CD4-positive, alpha-beta T cell treated with Interleukin-15 for 1 hour (primary cell): ENCODE measurements at places on chromosomes 11 and 22.

- DNase-seq: no peak
Measured at GRCh38 chr11:11192541-11192940, 160.5 kb downstream of the CSNK2A3 start.

DNA sequence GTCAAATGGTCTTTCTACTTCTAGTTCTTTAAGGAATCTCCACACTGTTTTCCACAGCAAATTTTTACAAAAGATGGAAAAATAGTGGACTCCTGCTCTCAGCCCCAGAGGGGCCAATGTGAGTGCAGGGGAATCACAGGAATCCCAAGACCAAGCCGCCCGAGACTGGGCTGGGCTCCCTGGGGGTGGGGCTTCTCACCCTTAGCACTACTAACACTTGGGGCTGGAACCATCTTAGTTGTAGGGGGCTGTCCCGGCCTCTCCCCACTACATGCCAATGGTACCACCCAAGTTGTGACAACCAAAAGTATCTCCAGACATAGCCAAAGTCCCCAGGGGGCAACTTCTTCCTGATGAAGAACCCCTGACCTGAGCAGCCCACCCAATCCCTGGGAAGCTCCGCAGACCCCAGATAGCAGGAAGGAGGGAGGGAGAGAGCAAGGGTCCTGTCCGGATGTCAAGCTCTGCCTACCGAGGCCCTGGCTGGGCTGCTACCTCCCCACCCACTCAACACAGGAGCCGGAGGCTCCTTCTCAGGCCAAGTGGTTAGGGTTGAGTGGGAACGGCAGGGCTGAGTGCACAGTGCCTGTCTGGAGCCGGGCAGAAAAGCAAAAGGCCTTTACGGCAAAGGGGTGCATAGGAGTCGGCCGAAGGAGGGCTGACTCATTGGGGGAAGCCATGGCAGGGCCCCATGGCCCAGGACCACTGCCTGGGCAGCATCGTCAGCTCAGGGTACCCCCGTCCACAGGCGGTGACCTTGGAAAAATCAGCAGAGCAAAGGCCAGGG, 122.5 kb upstream of the FGF3 start:
- DNase-seq: no peak

DNA sequence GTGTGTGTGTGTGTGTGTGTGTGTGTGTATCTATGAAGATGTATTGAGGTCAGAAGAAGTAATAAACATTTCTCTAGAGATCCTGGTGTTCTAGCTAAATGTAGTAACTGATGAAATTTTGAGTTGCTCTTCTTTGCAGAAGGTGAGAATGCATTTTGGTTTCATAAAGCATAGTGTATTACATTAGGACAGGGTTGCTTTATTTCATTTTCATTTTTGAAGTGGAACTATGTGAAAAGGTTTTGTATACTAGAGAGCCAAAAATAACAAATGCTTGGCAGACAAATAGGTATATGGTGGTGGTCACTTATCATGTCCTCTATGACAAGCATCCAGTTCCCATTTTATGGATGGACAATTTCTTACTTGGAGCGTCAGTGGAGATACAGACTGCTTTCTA, 99.0 kb downstream of the CASP12 start:
- no peak for DNase-seq

GRCh38 chr11:64400667-64401066, 41.7 kb downstream of the RPS6KA4 start:
- DNase-seq: no peak

DNA sequence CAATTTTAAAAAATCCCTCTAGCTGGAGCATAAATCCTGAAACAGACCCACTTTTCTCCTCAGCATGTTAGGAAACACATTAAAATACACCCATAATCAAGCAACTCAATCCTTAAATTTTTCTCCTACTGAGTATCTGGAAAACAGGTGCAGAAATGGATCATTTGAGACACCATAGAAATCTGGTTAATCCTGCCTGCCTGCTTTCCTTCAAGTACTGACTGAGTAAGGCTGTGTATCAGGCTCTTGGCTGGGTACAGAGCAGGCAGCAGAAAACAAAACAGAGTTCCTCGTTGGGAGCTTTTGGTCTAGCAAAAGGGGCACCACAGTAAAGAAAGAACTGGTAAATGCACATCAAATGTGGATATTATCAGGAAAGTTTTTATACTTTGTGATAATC, 1.9 kb downstream of the KCNQ1OT1 start:
- no peak for DNase-seq
